ENCODE measurements at places on chromosomes 6 and 20. TPM values are rescaled to one million over a fixed set of nuclear protein-coding genes. Genes with fewer than 3 reads are reported as not detected.
A peak's percentile ranks its signal among the peaks of the same experiment; 100 is the strongest.

- no peak for DNase-seq
- H3K27me3 ChIP-seq: peaks cover 16% of the 10 kb centered on the region
- H3K27ac ChIP-seq: no peak overlapping the region
- no peaks in the 10 kb centered on the region for H3K36me3 ChIP-seq
Observed at GRCh38 chr6:32088487-32089049, 20.6 kb downstream of the TNXB start.

GRCh38 chr6:129508477-129509145, 201.4 kb downstream of the ARHGAP18 start:
- no peak overlapping the region for H3K27ac ChIP-seq
- H3K36me3 ChIP-seq: no peaks in the 10 kb centered on the region
- no peak for DNase-seq
- no peaks in the 10 kb centered on the region for H3K27me3 ChIP-seq
- no peak overlapping the region for H3K4me3 ChIP-seq

Gene OTOR
- not detected for total RNA-seq

GRCh38 chr20:14117768-14118167, 122.5 kb downstream of the MACROD2 start:
- H3K27me3 ChIP-seq: no peaks in the 10 kb centered on the region
- no peak overlapping the region for H3K27ac ChIP-seq
- no peak overlapping the region for H3K4me3 ChIP-seq
- H3K4me1 ChIP-seq: no peaks in the 10 kb centered on the region

- no peak overlapping the region for H3K27ac ChIP-seq
- H3K27me3 ChIP-seq: no peaks in the 10 kb centered on the region
- H3K4me1 ChIP-seq: no peaks in the 10 kb centered on the region
- H3K36me3 ChIP-seq: no peaks in the 10 kb centered on the region
- H3K4me3 ChIP-seq: no peak overlapping the region
Observed at GRCh38 chr20:1747953-1748577, 90.5 kb upstream of the SIRPG start.

GRCh38 chr20:18754030-18754652, 59.4 kb upstream of the SCP2D1 start:
- H3K4me3 ChIP-seq: no peak overlapping the region
- H3K27ac ChIP-seq: no peak overlapping the region
- no peaks in the 10 kb centered on the region for H3K27me3 ChIP-seq
- no peak for DNase-seq
- H3K4me1 ChIP-seq: no peaks in the 10 kb centered on the region

- H3K27me3 ChIP-seq: no peaks in the 10 kb centered on the region
- H3K4me3 ChIP-seq: no peak overlapping the region
- no peak for DNase-seq
- no peaks in the 10 kb centered on the region for H3K4me1 ChIP-seq
- no peaks in the 10 kb centered on the region for H3K36me3 ChIP-seq
Observed at GRCh38 chr6:13395272-13396237, 67.2 kb upstream of the TBC1D7 start.

Gene BLTP3A
- 12.0 TPM for total RNA-seq

Gene SLC44A4
- total RNA-seq: not detected

DNA sequence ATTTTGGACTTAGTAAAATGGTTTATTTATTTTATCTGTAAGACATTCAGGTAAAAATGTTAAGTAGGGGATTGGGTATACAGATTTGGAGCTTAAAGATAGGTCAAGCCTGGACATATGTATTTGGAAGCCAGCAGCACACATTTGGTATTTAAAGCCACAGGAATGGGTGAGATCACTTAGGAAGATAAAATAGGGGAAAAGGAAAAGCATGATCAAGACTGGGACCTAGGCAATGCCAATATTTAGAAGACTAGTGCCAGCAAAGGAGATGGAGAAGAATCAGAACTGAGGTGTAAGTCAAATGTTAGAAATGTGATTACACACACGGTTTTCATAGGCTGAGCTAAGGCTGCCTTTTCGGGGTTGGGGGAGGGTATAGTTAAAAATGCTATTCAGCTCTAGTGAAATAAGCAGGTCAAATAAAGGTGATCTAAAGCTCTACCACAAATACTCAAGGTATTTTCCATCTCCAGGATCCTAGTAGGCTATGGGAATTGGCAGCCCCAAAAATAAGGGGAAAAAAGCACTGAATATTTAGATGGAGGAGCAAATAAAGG, 20.6 kb downstream of the SLC2A12 start:
- no peak overlapping the region for H3K4me3 ChIP-seq
- H3K27ac ChIP-seq: no peak overlapping the region
- no peaks in the 10 kb centered on the region for H3K27me3 ChIP-seq

DNA sequence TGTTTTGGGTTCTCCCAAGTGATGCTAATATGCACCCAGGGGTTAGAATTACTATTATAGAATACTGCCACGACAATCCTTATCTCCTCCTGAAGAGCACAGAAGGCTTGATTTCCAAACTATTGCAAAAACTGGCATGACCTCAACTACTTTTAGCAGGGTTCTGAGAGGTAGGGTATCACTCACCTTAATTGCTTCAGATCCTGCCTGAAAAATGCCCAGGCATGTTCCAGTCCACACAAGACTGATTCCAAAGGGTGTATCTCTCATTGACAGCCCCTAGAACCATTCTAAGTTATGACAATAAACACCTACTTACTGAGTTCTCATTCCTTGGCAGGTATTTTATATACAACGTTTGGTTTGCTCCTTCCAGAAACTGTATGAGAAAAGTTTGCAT, 5.0 kb upstream of the DSE start:
- H3K36me3 ChIP-seq: no peaks in the 10 kb centered on the region
- peaks cover 12% of the 10 kb centered on the region for H3K4me1 ChIP-seq
- H3K27me3 ChIP-seq: no peaks in the 10 kb centered on the region
- DNase-seq: no peak
- H3K27ac ChIP-seq: no peak overlapping the region

- H3K27me3 ChIP-seq: no peaks in the 10 kb centered on the region
- H3K4me1 ChIP-seq: no peaks in the 10 kb centered on the region
- no peak overlapping the region for H3K27ac ChIP-seq
- no peak overlapping the region for H3K4me3 ChIP-seq
- H3K36me3 ChIP-seq: no peaks in the 10 kb centered on the region
- no peak for DNase-seq
Observed at GRCh38 chr20:18421608-18422007, 45.2 kb downstream of the DZANK1 start.

GRCh38 chr6:12150812-12151432, 138.8 kb downstream of the HIVEP1 start:
- no peak for DNase-seq
- H3K36me3 ChIP-seq: no peaks in the 10 kb centered on the region
- H3K27me3 ChIP-seq: no peaks in the 10 kb centered on the region
- no peak overlapping the region for H3K27ac ChIP-seq

DNA sequence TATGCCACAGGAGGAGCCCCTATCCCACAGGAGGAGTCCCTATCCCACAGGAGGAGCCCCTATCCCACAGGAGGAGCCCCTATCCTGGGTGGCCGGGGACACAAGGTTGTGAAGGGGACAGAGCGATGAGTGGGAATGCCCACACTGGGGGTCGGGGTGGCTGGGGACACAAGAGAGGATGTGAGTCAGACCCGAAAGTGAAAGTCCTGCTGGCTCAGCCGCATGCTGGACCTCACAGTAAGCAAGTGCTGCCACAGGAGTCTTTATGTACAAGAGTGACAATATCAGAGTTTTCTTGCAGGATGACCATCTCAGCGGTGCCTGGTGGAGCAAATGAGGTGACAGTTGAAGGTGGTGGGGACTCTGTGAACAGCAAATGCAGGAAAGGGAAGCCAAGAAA, 93.7 kb downstream of the PSMB1 start:
- H3K4me1 ChIP-seq: no peaks in the 10 kb centered on the region
- H3K36me3 ChIP-seq: no peaks in the 10 kb centered on the region
- no peak for DNase-seq

DNA sequence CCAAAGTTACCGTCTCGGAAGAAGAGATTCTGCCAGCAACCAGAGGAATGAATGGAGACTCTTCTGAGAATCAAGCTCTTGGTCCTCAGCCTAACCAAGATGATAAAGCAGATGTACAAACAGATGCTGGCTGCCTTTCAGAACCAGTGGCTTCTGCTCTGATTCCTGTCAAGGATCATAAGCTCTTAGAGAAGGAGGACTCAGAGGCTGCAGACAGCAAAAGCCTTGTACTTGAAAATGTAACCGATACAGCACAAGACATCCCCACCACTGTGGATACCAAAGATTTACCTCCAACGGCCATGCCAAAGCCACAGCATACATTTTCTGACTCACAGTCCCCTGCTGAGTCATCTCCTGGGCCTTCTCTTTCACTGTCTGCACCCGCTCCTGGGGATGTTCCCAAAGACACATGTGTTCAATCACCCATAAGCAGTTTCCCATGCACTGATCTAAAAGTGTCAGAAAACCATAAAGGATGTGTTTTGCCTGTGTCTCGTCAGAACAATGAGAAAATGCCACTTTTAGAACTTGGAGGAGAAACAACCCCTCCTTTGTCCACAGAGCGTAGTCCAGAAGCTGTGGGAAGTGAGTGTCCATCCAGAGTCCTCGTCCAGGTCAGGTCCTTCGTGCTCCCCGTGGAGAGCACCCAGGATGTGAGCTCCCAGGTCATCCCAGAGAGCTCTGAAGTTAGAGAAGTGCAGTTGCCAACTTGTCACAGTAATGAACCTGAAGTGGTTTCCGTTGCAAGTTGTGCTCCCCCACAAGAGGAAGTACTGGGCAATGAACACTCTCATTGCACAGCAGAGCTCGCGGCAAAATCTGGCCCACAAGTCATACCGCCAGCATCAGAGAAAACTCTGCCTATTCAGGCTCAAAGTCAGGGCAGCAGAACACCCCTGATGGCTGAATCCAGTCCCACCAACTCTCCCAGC, 109.6 kb downstream of the RTN4IP1 start:
- H3K27me3 ChIP-seq: no peaks in the 10 kb centered on the region
- peak overlapping the region; percentile 58 for H3K4me3 ChIP-seq
- H3K27ac ChIP-seq: peak overlapping the region; percentile 78

Gene BPI
- total RNA-seq: not detected

- H3K27me3 ChIP-seq: peaks cover 5% of the 10 kb centered on the region
- peaks cover 3% of the 10 kb centered on the region for H3K4me1 ChIP-seq
- no peak for DNase-seq
- no peak overlapping the region for H3K27ac ChIP-seq
- H3K4me3 ChIP-seq: no peak overlapping the region
Observed at GRCh38 chr6:75213732-75214131, 7.9 kb upstream of the COL12A1 start.

All from CD4-positive, alpha-beta memory T cell (primary cell).